Midbrain (tissue), 1 donor: ENCODE measurements at places on chromosomes 11 and 22.

DNA sequence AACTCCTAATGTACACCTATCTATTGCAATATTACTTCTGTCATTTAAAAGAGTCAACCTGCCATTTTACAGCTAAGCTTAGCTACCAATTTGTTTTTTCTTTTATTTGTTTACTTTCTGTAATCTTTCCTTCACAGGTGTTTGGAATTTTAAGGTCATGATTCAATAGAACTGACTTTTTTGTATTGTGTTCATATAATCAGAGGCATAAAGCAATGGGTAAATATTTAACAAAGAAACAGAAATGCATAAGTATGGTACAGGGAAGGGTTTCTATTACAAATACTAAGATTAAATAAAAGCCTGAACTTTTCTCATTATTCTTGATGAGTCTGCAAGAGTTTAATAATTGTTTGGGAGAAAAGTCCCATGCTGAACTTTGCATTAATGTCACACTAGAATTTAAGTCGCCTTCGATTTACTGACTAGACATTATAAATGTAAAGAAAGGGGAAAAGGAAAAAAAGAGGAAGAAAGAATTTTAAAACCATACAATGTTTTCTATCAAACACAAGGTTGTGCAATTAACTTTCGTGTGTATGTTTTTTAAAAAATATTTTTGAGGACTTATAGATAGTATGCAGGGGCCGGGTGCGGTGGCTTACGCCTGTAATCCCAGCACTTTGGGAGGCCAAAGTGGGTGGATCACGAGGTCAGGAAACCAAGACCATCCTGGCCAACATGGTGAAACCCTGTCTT is 35.0 kb upstream of the HIPK3 start:
- DNase-seq: no peak

DNA sequence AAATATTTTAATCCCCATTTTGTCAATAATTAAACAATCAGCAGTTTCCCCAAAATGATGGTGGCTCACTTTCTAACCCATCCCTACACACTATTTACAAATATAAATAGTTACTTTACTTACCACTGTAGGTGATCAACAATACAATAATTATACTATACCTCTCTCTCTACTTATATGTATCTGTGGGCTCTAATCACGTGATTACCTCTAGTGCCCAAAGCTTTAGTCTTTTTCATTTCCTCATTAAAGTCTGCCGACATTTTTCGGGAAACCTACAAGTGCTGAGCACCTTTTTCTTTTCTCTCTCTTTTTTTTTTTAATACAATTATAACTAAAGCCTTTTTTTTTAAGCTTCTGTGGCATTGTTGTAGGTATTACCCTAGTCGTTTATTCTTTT is 23.9 kb downstream of the DLG2 start:
- no peak for DNase-seq

GRCh38 chr22:29306835-29307595 is 565 bp downstream of the GAS2L1 start:
- peak; percentile 70 for DNase-seq

DNA sequence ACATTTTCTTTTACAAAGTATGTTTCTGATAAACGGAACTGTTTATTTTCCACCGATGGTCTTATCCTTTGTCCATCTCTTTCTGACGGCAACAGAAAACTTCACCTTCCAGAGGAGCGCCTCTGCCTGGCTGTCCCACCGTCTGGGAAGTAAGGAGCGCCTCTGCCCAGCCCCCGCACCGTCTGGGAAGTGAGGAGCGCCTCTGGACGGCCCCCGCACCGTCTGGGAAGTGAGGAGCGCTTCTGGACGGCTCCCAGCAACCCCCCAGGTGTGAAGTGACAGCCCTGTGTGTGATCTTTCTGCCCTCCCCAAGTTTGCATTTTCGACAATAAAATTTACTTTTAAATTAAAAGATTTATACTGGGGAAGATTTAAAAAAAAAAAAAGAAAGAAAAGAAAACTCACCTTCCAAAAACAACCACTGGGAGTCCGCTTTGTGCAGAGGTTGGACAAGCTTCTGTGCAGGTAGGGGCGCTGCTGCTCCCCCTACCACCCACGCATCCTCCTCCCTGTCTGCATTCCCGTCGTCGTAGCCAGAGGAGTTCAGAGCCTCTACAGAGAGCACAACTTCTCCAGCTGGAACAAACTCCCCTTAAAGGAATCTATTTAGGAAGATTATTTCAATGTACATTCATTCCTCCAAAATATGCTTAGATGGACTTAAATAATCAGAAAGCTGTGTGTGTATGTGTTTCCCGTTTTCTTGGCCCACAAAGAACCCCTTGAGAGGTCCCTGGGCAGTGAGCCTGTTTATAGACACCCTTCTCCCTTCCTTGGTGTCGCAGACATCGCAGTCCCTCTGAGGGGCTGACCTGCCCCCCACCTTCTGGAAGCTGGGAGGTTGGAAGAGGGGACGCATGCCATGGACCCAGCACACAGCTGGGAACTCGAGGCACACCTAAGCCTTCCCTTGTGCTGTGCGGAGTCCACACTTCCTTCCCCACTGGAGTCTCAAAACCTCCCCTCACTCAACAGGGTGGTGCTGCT is 849 bp upstream of the APOBEC3B start:
- DNase-seq: no peak

- no peak for DNase-seq
Measured at GRCh38 chr11:69448471-69449284, 32.8 kb upstream of the LINC01488 start.

DNA sequence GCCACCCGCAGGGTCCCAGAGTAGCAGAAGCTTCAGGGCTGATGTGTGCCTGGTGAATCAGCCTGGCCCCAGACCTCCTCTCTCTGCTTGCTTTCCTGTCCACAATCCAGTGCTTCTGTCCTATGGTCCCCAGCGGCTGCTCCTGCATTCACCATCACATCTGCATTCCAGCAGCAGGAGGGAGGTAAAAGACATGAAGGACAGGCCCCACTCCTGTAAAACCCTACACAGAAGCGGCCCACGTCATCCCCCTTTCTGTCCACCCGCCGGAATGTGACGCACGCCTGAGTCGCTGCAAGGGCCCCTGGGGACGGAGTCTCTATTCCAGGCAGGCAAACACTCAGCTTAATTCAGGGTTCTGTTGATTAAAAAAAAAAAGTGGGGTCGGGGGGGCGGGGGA is 58.3 kb downstream of the CDKN1C start:
- DNase-seq: no peak

GRCh38 chr11:44601471-44602370 is 36.3 kb downstream of the CD82 start:
- no peak for DNase-seq

GRCh38 chr11:70233511-70233934 is 30.4 kb downstream of the FADD start:
- DNase-seq: no peak

DNA sequence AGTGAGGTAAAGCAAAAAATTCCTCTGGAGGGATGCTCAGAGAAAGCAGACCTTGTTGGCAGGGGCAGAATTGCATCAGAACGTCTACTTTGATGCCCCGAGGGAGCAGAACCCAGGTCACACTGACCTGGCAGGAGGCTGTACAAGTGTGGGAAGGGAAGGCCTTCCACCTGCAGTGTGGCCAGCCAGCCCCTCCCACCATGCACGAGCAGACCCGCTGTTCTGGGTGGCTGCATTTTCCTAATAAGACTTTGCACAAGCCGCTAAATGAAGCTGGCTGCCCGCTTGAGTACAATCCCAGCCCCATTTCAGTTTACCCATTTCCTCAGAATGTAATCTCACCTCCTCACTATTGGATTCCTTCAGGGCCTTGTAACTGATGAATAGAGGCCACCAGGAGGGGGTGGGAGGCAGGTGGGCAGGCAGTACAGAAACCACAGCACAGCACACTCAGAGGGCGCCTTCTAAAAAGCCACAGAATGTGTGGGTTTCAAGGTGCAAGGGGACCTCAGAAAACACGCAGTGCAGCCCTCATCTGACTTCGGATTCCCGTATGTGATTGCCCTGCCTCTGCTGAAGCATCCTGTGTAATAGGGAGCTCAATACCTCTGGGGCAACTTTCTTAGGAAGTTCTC is 316.6 kb downstream of the OPCML start:
- DNase-seq: no peak

DNA sequence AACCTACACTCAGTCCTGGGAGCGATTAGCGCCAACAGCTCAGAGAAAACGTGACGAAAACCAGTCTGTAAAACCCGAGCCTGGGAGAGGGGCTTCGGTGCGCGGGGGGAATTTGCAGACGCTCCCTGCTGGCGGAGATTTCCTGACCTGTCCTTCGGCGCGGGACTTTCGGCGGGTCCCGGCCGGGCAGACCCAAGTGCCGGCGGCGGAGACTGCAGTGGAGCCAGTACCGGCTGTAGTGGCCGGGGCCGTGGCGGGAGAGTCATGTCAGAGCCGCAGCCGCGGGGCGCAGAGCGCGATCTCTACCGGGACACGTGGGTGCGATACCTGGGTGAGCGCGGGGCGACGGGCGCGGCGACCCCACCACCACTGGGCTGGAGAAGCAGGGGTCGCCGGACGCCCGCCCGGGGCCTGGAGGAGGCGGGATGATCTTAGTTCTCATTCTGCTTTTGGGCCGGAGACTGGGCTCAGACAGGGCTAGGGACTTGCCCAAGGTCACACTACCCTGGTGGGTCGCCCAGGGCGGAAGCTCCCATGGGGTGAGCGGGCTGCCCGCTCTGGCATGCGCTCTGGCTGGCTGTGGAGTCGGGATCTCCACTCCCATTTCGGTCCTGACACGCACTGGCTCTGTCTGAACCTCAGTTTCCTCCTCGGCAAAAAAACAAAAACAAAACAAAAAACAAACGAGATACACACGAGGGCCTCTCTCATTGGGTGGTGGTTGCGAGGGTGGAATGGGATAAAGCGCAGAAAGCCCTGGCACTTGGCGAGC is at the start of gene MTFP1:
TSS of gene MTFP1 (plus strand) at position 153 of the 772 bp plus-strand sequence. CDS start at position 265, 112 bp downstream.
- DNase-seq: peak; percentile 50

GRCh38 chr11:117862019-117862725 is 14.3 kb downstream of the FXYD6 start:
- DNase-seq: no peak

GRCh38 chr11:67113231-67113721 is 5.8 kb upstream of the KDM2A start:
- DNase-seq: no peak

DNA sequence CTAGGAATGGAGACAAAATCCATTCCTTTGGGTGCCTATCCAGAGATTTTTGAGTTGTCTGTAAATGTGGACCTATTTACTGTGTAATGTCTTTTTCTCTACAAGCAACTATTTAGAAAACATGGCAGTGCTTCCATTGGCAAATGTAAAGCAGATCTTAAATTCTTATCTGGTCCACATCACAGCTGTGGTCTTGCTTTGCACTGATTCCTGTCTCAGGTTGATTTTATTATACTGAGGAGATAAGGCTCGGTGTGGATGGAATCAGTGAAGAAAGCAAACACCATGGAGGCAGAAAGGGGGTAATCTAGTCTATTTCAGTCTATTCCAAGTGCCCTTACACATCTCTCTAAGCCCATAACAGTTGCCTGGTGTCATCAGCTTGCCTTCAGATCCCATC is 160.5 kb downstream of the NCAM1 start:
- no peak for DNase-seq

DNA sequence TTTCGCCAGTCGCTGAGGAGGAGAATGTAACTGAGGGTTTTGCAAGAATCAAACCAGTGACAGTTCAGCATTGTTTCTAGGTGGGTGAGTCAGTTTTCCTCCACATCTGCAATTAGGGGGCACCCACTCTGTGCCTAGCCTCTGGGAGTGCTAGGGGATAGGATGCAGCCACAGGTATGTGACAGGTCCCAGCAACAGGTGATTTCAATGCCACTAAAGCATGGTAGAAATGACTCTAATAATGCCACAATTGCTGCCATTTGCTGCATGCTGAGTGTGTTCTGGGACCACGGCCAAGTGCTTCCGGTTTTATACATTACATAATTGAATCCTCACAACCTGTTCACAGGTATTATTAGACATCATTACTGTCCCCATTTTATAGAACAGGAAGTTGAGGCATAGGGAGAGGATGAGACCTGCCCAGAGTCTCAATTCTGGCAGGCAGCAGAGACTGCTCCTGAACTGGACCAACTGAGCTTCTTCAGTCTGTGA is 556 bp downstream of the CRYBB2 start:
- no peak for DNase-seq

DNA sequence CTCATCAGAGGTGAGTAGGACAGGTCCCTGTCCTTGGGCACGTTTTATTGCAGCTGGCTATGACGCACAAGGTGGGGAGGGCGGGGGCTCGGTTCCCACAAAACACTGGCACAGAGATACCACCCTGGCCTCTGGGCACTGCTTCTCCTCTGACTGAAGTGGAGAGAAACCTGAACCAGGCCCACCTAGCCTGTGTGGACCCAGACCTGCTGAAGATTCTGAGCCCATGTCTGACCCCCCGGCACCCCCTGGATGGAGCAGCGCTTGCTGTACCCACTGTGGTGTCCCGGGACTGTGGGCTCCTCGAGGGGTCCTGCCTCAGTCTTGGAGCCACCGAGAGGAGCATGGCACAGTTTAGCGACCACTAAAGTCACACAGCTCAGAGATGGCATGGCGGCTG is 72.6 kb downstream of the PARVB start:
- no peak for DNase-seq
